ENCODE measurements at places on chromosomes 1 and 21. TPM values are rescaled to one million over a fixed set of nuclear protein-coding genes. Genes with fewer than 3 reads are reported as not detected.

Gene SYT11
- total RNA-seq: 88.3 TPM

Gene NHLH1
- 0.07 TPM for total RNA-seq

Gene CD48
- not detected for total RNA-seq

Gene HCN3
- total RNA-seq: 0.91 TPM

Data from smooth muscle cell of the pulmonary artery (primary cell).